ENCODE measurements at places on chromosomes 2 and 18.

- no peak overlapping the region for H3K27ac ChIP-seq
- DNase-seq, result no peak
- no peaks in the 10 kb centered on the region for H3K27me3 ChIP-seq
- H3K36me3 ChIP-seq, result peaks cover 80% of the 10 kb centered on the region
- peaks cover 7% of the 10 kb centered on the region for H3K4me1 ChIP-seq
Measured at GRCh38 chr2:237102428-237102827, 16.7 kb downstream of the COPS8 start.

GRCh38 chr18:3675446-3675845 is 225.5 kb downstream of the TGIF1 start:
- peaks cover 12% of the 10 kb centered on the region for H3K27me3 ChIP-seq
- no peaks in the 10 kb centered on the region for H3K4me1 ChIP-seq
- no peak overlapping the region for H3K27ac ChIP-seq
- no peaks in the 10 kb centered on the region for H3K36me3 ChIP-seq
- H3K4me3 ChIP-seq, result no peak overlapping the region

GRCh38 chr2:118774458-118775133 is 72.9 kb downstream of the EN1 start:
- peaks cover 81% of the 10 kb centered on the region for H3K27me3 ChIP-seq
- peak overlapping the region; percentile 46 for H3K4me3 ChIP-seq
- peak; percentile 34 for DNase-seq
- no peaks in the 10 kb centered on the region for H3K36me3 ChIP-seq

GRCh38 chr2:223995569-223995968 is 38.3 kb downstream of the MRPL44 start:
- peak overlapping the region; percentile 79 for H3K27ac ChIP-seq
- no peak overlapping the region for H3K4me3 ChIP-seq
- H3K27me3 ChIP-seq, result no peaks in the 10 kb centered on the region
- peaks cover 28% of the 10 kb centered on the region for H3K36me3 ChIP-seq
- DNase-seq, result no peak

GRCh38 chr2:57490741-57491140 is 555.9 kb upstream of the VRK2 start:
- DNase-seq, result no peak
- no peak overlapping the region for H3K4me3 ChIP-seq
- no peaks in the 10 kb centered on the region for H3K36me3 ChIP-seq
- H3K27me3 ChIP-seq, result no peaks in the 10 kb centered on the region

DNA sequence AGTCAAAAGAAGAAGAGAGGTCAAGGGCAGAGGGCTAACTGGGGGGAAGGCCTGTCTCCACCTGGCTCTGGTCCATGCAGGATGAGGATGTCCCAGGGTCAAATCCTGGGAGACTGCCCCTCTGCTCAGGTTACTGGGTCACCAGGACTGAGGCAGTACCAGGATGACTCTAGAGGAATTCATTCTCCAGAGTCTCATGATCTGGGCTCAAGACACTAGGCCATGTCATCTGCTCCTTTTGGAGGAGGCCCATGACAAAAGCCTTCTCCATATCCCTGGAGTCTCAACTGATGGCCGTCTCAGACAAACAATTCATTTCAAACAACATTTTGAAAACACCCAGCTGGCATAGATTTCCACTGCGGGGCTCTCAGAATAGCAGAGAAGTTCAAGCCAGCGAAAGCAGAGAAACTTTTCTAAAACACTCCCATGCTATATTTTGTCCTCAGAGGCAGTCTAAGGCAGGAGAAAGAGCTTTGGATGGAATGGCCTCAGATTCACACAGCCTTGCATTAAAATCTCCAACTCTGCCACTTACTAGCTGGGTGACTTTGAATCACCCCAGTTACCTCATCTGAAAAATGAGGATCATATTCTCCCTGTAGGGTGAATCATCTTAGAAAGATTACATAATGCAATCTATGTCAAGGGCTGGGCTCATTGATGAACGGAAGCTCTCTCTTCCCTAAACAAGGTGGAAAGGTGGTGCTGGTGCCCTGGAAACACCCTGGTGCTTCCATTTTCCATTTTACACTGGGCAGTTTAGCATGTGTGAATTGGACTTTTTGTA is 48.8 kb upstream of the LCLAT1 start:
- H3K36me3 ChIP-seq, result no peaks in the 10 kb centered on the region
- H3K27me3 ChIP-seq, result no peaks in the 10 kb centered on the region
- H3K4me1 ChIP-seq, result peaks cover 1% of the 10 kb centered on the region
- no peak overlapping the region for H3K27ac ChIP-seq
- DNase-seq, result no peak

DNA sequence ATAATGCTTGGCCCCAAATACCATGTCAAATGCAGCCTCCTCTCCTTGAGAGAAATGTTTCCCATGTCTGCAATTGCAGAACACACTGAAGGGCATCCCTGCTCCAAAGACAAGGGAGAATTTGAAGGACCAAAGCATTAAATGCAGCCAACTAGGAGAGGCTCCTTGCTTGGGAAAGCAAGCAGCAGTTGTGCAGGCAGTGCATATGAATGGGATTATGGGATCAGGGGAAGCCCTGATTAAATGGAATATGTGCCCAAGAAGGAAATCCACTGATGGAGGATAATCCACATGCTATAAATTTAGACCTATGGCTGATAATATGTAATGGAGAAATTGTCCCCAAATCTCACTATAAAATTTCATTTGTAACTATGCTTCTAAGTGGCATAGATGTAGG is 116.1 kb downstream of the NCKAP5 start:
- no peak for DNase-seq
- H3K4me3 ChIP-seq, result no peak overlapping the region
- no peaks in the 10 kb centered on the region for H3K27me3 ChIP-seq
- H3K27ac ChIP-seq, result no peak overlapping the region
- no peaks in the 10 kb centered on the region for H3K4me1 ChIP-seq
- H3K36me3 ChIP-seq, result no peaks in the 10 kb centered on the region

DNA sequence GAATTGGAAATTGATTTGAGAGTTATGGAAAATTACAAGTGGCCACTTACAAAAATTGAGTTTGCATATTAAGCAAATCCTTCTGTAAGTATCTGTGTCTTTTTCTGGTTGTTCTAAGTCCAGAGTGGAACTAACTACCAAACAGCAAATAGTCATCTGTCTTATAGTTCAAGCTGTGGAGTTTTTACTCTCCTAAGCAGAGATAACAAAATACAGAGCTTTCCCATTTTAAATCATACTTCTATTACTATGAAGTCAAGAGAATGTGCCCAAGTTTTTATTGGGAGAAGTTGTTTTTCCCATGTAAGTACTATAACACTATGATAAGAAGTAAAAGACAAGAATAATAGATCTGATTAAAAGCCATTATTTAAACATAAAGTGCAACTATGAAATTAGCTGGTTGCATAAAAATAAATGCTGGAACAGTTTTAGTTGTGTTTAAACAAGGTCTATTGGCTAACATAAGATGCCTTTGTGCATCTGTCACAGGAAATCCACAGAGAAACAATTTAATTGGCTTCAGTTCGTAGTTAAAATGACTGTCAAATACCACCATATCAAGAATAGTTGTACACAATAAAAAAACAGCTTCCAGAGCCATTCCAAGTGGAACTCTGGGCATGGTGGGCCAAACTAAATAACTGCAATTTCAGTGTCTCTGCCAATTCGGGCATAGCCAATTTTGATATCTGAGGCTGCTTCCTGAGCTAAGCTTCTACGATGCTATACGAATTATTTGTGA is 1467.4 kb upstream of the NXPH2 start:
- H3K36me3 ChIP-seq, result no peaks in the 10 kb centered on the region
- no peak overlapping the region for H3K4me3 ChIP-seq
- no peak for DNase-seq
- H3K4me1 ChIP-seq, result no peaks in the 10 kb centered on the region
- H3K27ac ChIP-seq, result no peak overlapping the region

GRCh38 chr2:107825206-107825563 is 1.5 kb upstream of the RGPD4 start:
- no peak overlapping the region for H3K4me3 ChIP-seq
- no peaks in the 10 kb centered on the region for H3K27me3 ChIP-seq
- no peak overlapping the region for H3K27ac ChIP-seq
- no peaks in the 10 kb centered on the region for H3K36me3 ChIP-seq
- H3K4me1 ChIP-seq, result no peaks in the 10 kb centered on the region

GRCh38 chr2:148813603-148814065 is 61.4 kb upstream of the KIF5C start:
- H3K36me3 ChIP-seq, result no peaks in the 10 kb centered on the region
- peak overlapping the region; percentile 40 for H3K27ac ChIP-seq
- H3K4me1 ChIP-seq, result peaks cover 27% of the 10 kb centered on the region
- peaks cover 29% of the 10 kb centered on the region for H3K27me3 ChIP-seq

DNA sequence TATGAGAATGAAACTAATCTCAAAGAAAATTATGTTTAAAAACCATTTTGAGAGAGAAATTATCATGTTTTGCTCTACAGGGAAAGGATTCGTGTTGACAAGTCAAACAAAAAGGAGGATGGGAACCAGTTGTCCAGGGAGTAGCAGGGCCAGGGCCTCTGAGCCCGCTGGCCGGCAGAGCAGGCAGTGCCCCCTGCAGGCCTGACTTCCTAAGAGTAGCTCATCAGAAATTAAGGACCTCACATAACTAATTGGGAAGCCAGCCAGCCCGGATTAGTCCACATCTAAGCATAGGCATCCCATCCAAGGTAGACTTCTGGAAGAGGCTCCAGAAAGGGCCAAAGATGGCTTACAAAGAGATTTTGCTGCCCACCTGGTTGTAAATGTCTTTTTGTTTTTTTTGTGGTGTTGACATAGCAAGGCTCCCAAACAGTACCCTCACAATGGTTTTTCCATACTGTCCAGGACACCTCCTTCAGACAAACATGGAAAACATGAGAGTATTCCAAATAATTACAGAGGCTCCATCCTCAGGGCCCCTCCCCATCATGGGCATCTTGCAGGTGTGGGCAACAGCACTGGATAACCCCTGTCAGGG is 241.2 kb upstream of the TANK start:
- no peaks in the 10 kb centered on the region for H3K4me1 ChIP-seq
- peak; percentile 41 for DNase-seq
- H3K27me3 ChIP-seq, result no peaks in the 10 kb centered on the region
- H3K27ac ChIP-seq, result no peak overlapping the region

- H3K36me3 ChIP-seq, result no peaks in the 10 kb centered on the region
- no peak for DNase-seq
- no peak overlapping the region for H3K4me3 ChIP-seq
- no peaks in the 10 kb centered on the region for H3K27me3 ChIP-seq
- H3K4me1 ChIP-seq, result peaks cover 10% of the 10 kb centered on the region
Measured at GRCh38 chr2:151374436-151374835, 17.0 kb downstream of the TNFAIP6 start.

DNA sequence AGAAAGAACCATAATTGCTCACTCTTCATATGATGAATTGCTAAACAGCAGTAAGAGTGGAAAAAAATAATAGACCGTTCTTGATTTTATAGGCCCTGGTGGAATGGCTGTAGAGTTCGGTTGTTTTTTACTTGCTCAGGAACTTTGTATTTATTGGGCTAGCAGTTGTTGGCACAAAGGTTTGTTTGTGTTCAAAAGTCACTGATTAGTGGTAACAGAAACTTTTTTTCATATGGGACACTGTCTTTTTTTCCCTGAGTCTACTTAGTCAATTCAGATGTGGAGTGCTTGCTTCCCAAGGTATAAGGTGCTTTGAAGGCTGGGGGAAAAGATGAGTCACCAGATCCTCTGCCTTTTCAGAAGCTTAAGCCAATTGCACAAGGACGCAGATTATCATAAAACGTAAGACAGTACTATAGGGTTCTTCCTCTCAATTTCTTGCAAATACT is 25.8 kb downstream of the PHLPP1 start:
- peak overlapping the region; percentile 89 for H3K27ac ChIP-seq
- H3K4me3 ChIP-seq, result no peak overlapping the region
- no peaks in the 10 kb centered on the region for H3K36me3 ChIP-seq

- no peak overlapping the region for H3K27ac ChIP-seq
- no peaks in the 10 kb centered on the region for H3K27me3 ChIP-seq
- no peaks in the 10 kb centered on the region for H3K36me3 ChIP-seq
- H3K4me1 ChIP-seq, result peaks cover 29% of the 10 kb centered on the region
Measured at GRCh38 chr18:58316396-58317342, 272.6 kb downstream of the NEDD4L start.

DNA sequence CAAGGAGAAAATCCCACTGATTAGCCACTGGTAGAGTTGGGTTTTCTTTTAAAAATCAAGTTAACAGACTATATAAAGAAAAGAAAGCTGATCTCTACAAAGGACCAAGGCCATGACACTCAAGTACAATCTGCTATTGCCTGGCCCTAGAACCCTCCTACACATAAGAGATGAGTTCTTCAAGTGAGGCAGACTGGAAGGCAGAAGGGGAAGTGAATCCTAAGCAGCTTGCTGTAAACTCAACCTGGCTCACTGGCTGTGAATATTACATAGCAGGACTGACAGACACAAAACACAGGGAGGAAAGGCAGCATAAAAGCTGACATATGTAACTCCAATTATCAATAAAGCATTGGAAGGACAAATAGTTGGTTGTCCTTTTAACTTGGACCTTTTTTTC is 65.4 kb downstream of the TRIP12 start:
- H3K4me1 ChIP-seq, result peaks cover 67% of the 10 kb centered on the region
- DNase-seq, result no peak
- H3K27me3 ChIP-seq, result no peaks in the 10 kb centered on the region
- H3K27ac ChIP-seq, result peak overlapping the region; percentile 3
- peaks cover 75% of the 10 kb centered on the region for H3K36me3 ChIP-seq
- no peak overlapping the region for H3K4me3 ChIP-seq

- H3K36me3 ChIP-seq, result no peaks in the 10 kb centered on the region
- H3K27ac ChIP-seq, result no peak overlapping the region
- H3K4me1 ChIP-seq, result peaks cover 7% of the 10 kb centered on the region
- no peaks in the 10 kb centered on the region for H3K27me3 ChIP-seq
Measured at GRCh38 chr2:193469251-193469650, 1274.5 kb upstream of the TMEFF2 start.

- no peak overlapping the region for H3K4me3 ChIP-seq
- no peaks in the 10 kb centered on the region for H3K36me3 ChIP-seq
- no peaks in the 10 kb centered on the region for H3K27me3 ChIP-seq
- no peaks in the 10 kb centered on the region for H3K4me1 ChIP-seq
- no peak for DNase-seq
- H3K27ac ChIP-seq, result no peak overlapping the region
Measured at GRCh38 chr2:117432746-117433145, 381.7 kb upstream of the DDX18 start.

DNA sequence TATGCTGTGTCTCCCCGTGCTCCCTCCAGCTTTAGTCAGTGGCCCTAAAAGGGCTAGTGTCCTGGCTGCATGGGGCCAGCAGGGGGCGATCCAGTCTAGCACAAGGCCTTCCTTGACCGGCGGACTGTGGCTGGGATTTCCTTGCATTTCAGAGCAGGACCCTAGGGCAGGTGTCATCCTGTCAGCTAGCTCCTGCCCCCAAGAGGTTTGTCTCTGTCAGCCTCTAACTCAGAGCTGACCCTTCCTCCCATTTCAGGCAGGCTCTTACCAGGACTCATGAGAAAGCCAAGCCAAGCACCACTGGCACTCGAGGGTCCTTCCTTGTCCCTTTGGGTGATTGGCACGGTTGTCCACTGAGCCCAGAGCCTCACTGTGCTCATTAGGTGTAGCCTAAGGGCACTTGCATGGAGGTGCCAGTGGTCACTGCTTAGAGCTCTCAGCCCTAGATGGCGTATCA is 140.3 kb downstream of the RPIA start:
- H3K27me3 ChIP-seq, result peaks cover 6% of the 10 kb centered on the region
- no peaks in the 10 kb centered on the region for H3K36me3 ChIP-seq
- no peaks in the 10 kb centered on the region for H3K4me1 ChIP-seq

- no peak overlapping the region for H3K27ac ChIP-seq
- peaks cover 43% of the 10 kb centered on the region for H3K4me1 ChIP-seq
- H3K4me3 ChIP-seq, result no peak overlapping the region
- H3K27me3 ChIP-seq, result no peaks in the 10 kb centered on the region
Measured at GRCh38 chr2:69777786-69778105, 35.8 kb downstream of the ANXA4 start.

GRCh38 chr2:85558160-85558559 is 3.1 kb downstream of the GGCX start:
- DNase-seq, result no peak
- H3K4me3 ChIP-seq, result no peak overlapping the region
- peaks cover 71% of the 10 kb centered on the region for H3K36me3 ChIP-seq
- H3K4me1 ChIP-seq, result peaks cover 38% of the 10 kb centered on the region

- no peaks in the 10 kb centered on the region for H3K4me1 ChIP-seq
- no peak overlapping the region for H3K4me3 ChIP-seq
- no peaks in the 10 kb centered on the region for H3K36me3 ChIP-seq
- H3K27ac ChIP-seq, result no peak overlapping the region
Measured at GRCh38 chr2:2941205-2941604, 436.4 kb downstream of the EIPR1 start.

All from activated T-cell treated with anti-CD3 and anti-CD28 coated beads, Interleukin-2, amount 50 U/mL, for 24 hours (primary cell).